ENCODE measurements at places on chromosomes 2 and 18.

DNA sequence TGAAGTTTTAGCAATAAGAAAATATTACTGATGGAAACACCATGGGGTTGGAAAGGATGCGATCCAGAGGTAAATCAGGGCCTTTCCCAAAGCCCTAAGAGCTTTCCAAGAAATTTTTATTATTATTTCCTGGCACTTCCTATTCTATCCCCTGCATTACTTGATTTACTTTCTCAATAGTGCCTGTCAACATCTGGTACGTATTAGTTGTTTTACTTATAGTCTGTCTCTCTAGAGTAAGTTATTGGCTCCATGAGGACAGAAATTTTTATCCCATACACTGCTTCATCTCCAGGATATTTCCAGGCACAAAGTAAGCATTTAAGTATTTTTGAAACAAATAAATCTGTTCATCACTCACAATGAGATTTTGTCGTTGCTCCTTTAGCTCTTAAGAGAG lies 18.1 kb downstream of the PPP4R1 start:
- DNase-seq: no peak

DNA sequence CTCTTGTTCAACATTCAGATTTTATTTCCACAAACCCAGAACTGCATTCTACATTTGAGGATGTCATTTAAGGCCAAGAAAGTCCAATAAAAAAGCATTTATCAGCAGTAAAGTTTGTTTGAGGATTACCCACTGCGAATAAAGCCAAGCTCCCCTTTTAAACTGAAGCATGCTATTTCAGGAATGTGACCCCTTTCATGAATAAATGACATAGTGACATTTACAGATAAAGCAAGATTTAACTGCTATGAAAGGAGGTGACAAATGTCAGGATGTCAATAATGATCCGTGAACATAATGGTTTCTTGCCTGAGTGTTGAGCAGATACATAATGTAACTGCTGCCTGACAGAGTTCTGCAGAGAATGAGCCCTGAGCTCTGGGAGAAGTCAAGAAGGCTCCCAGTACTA lies 146.3 kb downstream of the TDRD15 start:
- DNase-seq: no peak

- no peak for DNase-seq
These were observed 35.9 kb downstream of the ARHGAP25 start for GRCh38 chr2:68770271-68771111.

GRCh38 chr2:240874715-240875227 lies 6.1 kb downstream of the AGXT start:
- DNase-seq: no peak

GRCh38 chr18:71371951-71372605 lies 1083.2 kb downstream of the SOCS6 start:
- DNase-seq: no peak

DNA sequence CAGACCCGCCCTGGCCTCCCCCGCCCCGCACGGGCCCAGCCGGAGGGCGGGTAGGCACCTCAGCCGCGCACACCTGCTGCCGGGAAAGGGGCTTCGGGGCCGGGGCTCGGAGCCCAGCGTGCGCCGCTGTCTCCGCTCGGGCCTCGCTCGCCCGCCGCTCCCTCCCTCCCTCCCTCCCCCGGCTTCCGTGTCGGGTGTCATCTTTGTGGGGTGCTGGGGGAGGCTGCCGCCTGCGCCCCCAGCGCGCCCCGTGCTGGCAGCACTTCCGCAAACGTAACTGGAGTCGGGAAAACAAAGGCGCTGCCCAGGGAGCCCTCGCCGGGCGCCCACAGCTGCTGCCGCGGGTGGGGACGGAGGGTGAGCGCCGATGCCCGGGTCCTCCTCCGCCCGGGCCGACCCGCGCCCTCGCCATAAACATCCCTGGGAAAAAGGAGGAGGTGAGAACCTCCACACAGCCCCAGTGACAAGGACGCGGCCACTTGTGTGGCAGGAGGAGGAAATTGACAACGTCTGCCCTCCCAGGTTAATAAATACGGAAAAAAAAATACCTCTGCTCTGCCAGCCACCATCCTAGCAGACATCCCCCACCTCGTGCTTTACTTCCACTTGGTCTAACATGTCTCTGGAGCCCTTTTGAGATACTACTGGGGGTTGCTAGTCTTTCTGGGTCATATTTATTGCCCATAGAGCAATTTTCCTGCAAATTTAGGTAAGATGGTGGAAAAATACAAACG lies 550 bp downstream of the MFSD6 start:
- peak; percentile 83 for DNase-seq

GRCh38 chr18:58249712-58250111 lies 205.7 kb downstream of the NEDD4L start:
- no peak for DNase-seq

- DNase-seq: no peak
These were observed 23.6 kb upstream of the COL6A3 start for GRCh38 chr2:237437566-237437965.

GRCh38 chr2:86476092-86476491 lies 34.9 kb downstream of the KDM3A start:
- no peak for DNase-seq

DNA sequence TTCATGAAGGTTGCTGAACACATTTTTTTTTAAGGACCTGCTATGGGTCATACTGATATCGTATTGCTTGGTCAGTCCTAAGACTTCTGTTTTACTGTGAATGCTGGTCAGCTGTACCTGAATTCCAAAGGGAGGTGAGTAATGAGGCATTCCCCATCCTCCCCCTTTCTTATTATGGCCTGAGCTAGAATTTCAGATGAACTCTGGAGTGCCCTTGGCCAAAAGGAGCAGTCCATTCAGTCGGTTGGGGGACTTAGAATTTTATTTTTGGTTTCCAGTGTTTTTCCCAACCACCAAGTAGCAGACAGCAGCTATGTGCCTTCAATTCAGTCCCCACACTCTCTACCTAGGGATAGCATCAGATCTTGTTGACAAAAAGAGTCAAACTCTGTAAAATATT lies 26.9 kb upstream of the PDCL3 start:
- DNase-seq: no peak

DNA sequence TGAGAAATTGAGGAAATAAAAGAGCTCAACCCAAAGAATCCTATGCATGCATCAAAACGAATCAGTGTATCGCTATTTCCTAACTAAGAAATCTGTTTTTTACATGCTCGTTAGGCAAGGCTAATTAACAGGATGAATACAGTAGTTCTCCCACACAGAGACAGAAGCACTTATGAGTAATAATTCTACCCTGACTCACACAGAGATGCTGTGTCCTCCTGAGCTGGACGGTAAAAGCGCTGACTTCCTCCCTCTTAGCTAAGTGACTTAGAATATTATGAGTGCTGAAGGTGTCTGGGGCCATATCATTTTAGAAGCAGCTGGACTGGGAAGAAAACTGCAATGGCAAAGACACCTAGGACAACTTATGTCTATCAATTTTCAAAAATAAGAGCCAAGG lies 18.5 kb downstream of the PLEKHM3 start:
- DNase-seq: no peak

- DNase-seq: no peak
These were observed 494.1 kb upstream of the MEIS1 start for GRCh38 chr2:65940856-65941255.

DNA sequence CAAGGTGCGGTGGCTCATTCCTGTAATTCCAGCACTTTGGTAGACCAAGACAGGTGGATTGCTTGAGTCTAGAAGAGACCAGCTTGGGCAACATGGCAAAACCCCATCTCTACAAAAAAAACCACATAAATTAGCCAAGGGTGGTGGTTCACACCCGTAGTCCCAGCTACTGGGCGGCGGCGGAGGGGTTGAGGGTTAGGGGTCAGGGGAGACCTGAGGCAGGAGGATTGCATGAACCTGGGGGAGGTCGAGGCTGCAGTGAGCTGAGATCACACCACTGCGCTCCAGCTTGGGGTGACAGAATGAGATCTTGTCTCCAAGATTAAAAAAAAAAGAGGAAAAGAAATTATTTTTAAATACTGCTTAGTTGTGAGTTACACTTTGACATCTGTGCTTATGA lies 1.3 kb upstream of the HTR2B start:
- DNase-seq: no peak

- no peak for DNase-seq
These were observed 122.9 kb upstream of the KLF7 start for GRCh38 chr2:207288628-207289027.

DNA sequence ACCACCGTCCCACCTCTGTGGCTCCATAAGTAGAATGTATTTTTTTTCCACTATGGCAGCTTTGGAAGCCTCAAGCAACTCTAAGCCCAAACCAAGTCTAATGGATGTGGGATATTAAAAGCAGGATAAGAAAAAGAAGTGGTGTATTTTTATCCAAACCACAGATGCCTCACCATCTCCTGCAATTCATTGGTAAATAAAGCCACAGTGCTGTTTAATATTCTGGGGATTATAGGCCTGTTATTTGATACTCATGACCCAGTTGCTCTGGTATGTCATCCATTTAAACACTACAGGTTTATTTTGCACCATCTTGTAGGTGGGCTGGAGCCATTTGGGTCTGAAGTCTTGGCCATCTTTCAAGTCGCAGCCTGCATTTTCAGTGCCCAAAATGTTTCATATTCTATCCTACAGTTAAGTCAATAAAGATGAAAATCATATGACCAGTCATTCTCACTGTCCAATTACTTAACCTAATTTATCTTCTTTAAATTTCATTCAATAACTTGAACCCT lies 279.5 kb upstream of the EPHA4 start:
- no peak for DNase-seq

GRCh38 chr18:59697236-59697932 lies at the start of gene CCBE1:
CCBE1 (minus strand) TSS chr18:59697423.
- DNase-seq: peak; percentile 4

DNA sequence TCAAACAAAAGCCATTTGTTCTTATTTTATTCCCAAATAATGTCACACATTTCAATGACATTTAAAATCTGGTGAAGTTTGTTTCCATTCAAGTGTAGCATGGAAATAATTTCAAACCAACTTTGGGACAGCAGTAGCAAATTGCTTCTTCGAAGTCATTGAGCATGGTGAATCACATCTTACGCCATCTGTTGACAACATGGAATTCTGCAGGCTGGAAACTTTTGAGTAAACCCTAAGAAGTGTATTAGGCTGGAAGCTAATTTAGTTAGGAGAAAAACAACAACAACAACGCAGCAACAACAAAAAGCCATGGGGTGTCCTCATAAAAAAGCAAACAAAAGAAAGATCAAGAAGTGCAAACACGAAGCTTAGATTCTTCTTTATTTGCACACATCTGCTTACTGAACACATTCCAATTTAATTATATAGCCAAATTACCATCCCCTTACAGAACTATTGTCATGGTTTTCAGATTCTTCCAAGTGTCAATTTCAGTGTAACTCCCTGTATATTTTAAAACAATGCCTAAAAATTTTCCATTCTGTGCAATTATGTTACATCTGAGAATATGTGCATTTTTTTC lies 659.0 kb upstream of the CDH7 start:
- no peak for DNase-seq

DNA sequence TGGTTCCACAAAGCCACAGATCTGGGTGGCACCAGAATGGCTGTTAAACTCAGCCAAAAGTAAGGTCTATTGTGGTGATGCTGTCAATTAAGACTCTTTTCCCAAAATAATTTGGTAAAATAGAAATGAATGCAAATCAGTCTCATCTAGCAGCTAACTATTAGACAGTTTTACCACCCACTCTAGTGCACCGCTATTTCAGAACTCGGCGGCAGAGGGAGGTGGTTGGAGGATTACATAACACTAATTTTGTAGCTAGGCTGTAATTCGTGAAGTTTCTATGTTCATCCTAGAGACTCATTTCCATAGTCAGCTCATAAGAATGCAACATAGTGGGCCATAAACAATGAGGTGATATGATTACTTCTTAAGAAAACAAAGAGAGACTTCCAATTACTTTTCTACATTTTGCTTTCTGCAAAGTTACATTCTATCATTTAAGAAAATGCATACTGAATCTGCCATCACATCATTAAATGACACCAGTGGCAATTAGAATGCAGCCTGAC lies 413.8 kb downstream of the FBXO15 start:
- no peak for DNase-seq

GRCh38 chr18:67896451-67896850 lies 379.9 kb upstream of the DSEL start:
- DNase-seq: no peak

GRCh38 chr2:201254081-201254730 lies 6.1 kb upstream of the CASP8 start:
- DNase-seq: peak; percentile 30

DNA sequence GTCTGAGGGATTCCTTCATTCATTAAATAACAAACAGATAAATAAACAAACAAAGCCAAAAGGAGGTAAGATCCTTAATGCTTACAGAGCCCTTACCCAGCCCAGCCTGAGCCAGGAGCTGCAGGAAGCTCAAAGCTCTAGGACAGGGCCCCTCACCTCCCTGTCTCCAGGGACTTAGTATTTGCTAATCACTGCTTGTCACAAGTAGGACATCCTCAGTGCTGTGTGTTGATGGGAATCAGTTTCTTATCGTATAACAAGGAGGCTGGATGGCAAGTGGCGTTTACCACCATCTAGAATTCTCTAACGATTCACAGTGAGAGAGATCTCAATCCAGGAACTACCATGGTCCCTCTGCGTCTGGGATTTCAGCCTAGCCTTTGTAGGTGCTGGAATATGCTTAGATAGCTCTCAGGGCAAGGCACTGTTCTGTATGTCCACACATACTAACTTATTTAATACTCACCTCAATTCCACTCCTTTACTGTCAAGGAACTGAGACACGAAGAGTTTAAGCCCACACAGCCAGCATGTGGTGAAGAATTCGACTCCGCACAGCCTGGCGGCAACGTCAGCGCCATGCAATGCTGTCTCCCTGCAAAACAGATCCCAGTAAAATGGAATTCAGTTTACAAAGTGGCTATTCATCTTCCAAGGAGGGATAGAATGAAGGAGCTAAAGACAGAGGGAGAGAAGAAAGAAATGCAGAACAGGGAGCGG lies 164.8 kb downstream of the MYCN start:
- DNase-seq: no peak
